Stimulated activated CD4-positive, alpha-beta T cell treated with anti-CD3 and anti-CD28 coated beads, TNF-alpha, amount 100 ng/mL, for 48 hours (primary cell): ENCODE measurements at places on chromosomes 2 and 18.

DNA sequence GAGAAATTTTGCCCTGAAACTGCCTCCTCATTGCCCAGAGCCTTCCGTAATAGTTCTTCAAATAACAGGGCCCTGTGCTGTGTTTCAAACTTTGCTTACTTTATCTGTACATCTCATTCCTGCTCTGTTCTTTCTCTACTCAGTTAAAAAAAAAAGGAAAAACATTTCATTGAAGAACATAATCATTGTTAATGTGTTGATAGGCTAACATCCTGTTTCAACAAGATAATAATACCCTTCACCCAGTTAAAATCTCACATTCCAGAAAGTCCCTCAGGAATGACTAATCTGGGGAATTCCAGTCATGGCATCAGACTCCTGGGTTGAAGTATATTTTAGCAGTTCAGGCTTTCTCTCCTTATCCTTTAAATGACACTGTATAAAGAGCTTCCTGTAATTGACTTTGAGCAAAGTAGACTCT lies 45.6 kb upstream of the ITGAV start:
- no peak for DNase-seq

- no peak for DNase-seq
Measured at GRCh38 chr2:214261683-214262082, 149.2 kb upstream of the VWC2L start.

- no peak for DNase-seq
Measured at GRCh38 chr2:101773137-101773536, 75.6 kb downstream of the MAP4K4 start.

DNA sequence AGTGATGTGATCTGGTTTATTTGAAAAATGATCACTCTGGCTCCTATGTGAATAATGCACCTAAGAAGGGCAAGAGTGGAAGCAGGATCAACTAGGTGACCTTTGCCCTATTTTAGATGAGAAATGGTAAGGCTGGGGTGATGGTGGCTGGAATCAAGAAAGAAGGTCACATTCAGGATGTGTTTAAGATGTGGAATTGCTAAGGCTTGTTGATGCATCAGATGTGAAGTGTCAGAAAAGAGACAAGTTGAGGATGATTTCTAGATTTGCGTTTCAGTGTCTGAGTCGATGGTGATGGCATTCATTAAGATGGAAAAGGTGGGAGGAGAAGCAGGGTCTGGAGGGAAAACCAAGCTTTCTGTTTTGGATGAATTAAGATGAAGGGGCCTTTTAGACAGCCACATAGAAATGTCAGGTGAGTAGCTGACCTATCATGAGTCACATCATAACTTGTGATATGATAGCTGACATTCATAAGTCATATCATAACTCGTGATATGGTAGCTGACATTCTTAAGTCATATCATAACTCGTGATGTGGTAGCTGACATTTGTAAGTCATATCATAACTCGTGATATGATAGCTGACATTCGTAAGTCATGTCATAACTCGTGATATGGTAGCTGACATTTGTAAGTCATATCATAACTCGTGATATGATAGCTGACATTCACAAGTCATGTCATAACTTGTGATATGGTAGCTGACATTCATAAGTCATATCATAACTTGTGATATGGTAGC lies 101.2 kb upstream of the SEC11C start:
- no peak for DNase-seq

DNA sequence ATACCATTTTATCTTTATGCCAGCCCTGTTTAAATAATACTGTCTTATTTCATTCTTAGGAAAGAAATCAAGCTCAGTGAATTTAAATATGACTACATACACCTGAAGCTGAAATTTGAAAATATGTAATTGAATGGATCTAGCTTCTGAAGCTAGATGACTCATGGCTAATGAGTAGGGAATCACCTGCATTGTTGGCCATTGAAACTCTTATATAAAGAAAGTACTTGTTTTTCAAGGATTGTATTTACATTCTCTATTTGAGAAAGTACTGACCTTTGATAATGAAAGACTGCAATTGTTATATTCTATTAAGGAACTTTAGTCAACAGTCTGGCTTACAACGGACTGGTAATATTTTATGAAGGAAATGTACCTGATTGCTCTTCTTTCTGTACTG lies 346.7 kb upstream of the LRATD1 start:
- no peak for DNase-seq

DNA sequence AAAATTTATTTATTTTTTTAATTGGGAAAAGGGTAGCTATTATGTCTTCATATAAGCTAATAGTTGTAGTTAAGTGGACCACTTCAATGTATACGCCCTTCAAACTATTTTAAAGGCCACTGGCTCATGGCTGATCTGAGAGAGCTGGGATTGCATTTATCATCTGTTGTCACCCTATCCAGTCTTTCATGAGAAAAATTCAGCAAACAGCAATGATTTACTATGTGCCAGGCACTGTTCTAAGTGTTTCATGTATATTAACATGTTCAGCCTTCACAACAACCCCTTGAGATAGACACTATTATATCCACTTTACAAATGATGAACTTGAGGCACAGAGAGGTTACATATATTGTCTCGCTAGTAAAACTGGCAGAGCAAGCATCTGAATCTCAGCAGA lies 66.1 kb upstream of the ZNF397 start:
- no peak for DNase-seq

GRCh38 chr2:78601113-78601512 lies 424.4 kb upstream of the REG3G start:
- DNase-seq: no peak

DNA sequence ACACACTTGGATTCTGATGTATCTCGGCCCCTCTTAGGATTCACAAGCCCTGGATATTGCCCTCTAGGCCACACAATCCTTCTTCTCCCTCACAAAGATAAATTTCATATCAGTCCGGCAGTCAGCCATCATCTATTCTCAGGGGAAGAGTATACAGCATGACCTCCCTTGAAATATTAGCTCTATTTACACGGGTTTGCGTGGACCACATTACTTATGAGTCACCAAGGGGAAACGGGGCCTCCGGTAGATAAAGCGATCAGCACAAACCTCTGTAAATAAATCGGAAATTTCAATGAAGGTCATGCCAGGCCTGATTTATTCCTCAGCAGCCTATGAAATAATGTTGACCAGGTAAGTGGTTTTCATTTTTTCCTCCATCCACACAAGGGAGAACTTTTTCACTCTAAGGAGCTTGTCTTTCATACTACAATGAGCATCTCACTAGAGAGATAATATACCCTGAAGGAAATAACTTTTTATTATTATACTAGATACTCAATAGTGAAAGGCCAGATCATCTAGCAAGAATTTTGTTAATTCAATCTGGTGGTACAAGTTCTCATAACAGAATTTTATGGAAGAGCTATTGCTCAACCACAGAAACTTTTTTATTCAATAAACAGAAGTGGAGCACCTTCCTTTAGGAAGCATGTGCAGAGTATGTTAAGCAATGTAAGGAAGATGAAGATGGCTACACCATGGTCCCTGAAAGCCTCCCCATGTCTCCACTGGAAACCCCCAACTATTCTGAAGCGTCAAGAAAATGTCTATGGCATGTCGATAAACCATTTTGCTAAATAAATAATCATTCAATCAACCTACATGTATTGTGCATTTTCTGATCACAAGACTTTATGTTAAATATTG lies 125.2 kb upstream of the PIK3C3 start:
- no peak for DNase-seq

DNA sequence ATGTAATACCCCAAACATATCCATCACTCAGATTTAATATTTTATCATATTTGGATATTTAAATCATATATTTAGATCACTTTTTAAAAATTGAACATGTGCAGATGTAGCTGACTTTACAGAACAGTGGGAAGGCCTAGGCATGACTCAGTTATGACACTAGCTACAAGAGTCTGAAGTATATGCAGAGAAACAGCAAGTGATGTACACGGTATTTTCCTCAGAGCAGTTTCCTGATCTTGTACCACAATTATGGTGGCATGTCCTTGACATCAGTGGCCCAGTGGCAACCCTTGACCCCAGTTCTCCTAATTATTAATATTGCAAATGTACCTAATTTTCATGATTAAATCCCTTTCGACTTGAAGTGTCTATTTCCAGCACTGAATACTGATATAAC lies 28.2 kb downstream of the CDKL4 start:
- DNase-seq: no peak

GRCh38 chr2:236865052-236865451 lies 220.6 kb upstream of the COPS8 start:
- DNase-seq: no peak

GRCh38 chr18:49055754-49056172 lies 105.0 kb upstream of the SMAD7 start:
- DNase-seq: no peak

- no peak for DNase-seq
Measured at GRCh38 chr18:7729868-7730267, 162.8 kb downstream of the PTPRM start.

- DNase-seq: no peak
Measured at GRCh38 chr18:52339891-52340371, at the start of gene DCC. DCC (plus strand) TSS chr18:52340197; CDS start chr18:52340788, 591 bp downstream.

- no peak for DNase-seq
Measured at GRCh38 chr2:107412209-107412904, 414.3 kb upstream of the RGPD4 start.

DNA sequence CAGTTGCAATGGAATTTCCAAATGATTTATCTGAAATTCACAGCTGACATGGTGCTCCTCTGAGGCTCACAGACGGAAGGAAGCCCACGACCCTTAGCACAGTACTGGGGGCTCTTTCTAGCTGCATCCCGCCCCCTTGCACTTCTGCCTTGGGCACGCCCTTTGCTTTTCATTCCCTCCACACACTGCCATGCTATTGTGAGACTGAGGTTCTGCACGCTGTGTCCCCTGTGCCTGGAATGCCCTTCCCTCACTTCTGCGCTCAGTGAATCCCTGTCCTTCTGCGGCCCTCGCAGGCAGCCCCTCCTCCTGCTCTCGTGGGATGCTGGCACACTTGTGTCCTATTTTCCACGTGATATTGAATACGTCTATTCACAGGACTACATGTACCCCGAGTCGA lies 135.4 kb upstream of the TTC39C start:
- no peak for DNase-seq
